Activated naive CD8-positive, alpha-beta T cell treated with anti-CD3 and anti-CD28 coated beads, Interleukin-2, amount 50 U/mL, for 16 hours (primary cell): ENCODE measurements at places on chromosomes 1 and 21.

DNA sequence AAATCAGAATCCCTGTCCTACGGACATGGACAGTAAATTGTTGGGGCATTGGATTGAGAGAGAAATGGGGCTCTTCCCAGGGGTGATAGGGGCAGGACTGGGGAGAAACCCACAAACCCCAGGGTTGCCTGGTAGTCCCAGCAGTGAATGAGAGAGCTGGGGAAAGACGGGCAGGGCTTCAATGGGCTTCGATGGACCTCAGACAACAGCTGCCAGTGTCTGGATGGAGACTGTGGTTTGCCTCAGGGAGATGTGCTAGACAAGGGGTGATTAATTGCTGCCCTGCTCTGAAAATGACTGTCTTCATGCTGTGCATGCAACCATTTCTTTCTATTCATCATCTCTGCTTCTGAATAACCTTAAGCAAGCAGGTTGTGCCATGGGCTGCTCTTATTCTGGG lies 7.4 kb downstream of the GPR25 start:
- no peak for DNase-seq

GRCh38 chr1:193524616-193525015 lies 338.2 kb upstream of the B3GALT2 start:
- DNase-seq, result no peak

DNA sequence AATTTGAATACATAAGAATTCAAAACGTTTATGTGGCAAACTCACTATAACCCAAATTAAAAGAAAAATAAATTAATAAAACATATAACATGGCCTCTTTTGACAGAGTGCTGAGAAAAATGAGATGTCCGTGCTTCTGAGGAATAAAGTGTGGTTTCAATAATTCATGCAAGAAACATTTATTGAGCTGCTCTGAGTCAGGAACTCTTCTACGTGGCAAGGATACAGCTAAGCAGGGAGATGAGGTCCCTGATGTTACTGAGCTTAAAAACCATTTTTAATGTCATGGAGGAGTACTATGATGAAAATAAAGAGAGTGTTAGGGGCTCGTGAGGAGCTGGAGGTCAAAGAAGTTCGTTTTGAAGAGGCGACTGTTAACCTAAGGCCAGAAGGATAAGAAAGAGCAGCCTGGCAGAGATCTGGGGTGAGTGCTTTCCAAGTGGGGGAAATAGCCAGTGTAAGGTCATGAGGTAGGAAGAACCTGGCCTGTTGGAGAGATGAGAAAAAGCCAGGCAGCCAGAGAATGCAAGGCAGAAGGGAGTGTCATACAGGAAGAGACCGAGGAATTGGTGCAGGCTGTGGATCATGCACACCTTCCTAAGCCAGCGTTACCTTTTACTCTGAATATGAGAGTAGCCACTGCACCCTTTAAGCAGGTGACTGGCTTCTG lies 182.2 kb upstream of the DUSP10 start:
- no peak for DNase-seq

DNA sequence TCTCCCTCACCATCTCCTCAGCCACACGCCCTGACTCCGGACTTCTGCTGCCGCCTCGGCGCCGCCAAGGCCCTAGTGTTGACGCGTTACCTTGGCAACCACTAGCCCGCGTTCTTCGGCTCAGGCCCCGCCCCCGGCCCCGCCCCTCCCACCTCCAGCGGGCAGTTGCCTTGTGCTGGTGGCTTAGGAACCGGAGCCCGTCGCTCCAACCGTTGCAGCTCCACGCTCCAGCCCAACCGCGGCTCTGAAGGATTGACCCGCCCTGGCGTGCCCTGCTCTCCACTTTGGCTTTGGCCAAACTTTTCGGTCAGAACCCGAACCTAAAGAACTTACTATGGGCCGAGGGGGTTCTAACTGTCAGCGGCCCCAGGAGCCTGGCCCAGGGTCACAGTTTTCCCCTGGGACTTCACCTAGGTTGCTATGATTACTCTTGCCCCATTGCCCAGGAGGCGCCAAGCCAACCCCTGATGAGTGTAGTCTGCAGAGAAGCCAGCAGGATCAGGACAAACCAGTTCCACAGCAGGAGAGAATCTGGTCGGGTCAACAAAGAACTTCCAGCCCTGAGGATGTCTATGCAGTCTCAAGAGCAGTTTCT lies at the start of gene CFAP45:
Gene CFAP45, minus strand, starts transcription at position 80 of the 595 bp plus-strand sequence. Its CDS starts 67 bp downstream, at position 13.
- no peak for DNase-seq

DNA sequence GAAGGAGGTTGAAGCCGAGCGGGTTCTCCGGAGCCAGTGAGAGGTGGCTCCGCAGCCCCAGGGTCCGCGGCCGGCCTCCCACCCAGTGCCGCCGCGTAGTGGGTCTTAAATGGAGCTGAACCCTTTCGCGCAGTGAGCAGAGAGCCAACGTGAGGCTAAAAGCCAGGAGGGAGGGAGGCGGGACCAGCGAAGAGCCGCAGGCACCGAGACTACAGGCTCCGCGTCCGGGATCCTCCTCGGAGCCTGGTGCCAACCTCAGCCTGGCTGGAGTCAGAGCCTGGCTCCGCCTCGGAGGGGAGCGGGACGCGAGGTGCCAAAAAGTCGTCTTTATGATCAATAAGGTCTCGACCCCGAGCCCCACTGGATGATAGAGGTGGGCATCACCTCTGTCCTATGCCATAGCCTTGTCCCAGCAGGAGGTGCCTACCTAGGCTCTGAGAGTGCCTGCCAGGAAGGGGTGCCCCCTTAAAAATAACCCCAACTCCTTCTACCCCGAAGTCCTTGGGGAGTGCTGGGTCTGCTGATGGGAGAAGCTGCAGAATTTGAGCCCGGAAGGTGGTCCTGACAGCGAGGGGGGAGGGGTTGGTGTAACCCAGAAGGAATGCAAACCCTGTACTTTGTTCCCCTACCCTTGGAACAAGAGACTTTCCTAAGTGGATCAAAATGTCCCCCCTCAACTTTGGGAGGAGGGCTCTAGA lies 1.6 kb downstream of the IGSF21 start:
- DNase-seq, result no peak

GRCh38 chr1:89540406-89540970 lies 15.9 kb downstream of the LRRC8B start:
- no peak for DNase-seq

DNA sequence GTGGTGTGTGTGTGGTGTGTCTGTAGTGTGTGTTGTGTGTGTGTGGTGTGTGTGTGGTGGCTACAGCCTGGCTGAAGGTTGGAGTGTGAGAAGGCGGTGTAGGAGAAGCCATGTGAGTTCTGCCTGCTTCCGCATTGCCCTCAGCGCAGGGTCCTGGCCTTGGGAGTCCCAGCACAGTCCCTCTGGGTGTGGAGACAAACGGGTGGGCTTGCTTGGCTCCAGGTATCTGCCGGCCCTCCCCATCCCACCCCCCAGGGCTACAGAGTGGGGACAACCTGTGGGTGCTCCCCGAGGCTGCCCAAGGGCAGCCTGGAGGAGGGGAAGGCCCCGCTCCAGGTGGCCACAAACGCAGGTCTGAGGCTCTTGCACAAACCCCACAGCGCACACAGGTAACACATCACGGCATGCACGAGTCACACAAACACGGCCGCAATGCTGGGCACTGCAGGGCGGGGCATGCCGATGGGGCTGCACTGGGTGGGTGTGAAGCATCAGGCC lies 31.7 kb upstream of the ADARB1 start:
- DNase-seq, result no peak

GRCh38 chr1:215489771-215490565 lies 77.1 kb upstream of the KCTD3 start:
- DNase-seq, result no peak

DNA sequence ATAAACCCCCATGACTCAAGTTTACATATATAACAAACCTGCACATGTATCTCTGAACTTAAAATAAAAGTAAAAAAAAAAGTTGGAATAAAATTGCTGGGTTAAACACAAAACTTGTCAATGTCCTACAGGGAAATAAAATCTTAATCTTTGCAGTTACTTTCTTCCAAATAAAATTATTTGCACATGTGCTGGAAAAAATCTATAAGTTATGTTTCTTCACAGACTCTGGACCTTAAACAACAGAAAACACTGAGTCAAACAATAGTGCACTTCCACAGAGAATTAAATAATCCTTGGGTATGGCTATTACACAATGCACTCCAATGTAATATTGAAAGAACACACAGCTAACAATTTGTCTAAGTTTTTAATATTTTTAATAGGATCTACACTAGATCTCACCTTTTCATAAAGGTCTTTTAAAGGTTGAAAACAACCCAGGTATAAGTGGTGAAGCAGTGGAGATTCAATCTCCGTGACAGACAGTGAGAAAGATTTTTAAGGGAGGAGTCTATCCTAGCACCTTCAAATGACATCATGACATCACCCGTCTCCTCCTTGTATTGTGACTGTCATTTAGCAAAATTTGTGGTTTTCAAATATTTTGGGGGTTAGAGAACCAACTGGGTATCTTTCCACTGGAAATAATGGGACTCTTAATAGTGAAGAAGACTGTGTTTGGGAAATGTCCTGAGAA lies 25.2 kb upstream of the FGGY start:
- DNase-seq, result no peak

DNA sequence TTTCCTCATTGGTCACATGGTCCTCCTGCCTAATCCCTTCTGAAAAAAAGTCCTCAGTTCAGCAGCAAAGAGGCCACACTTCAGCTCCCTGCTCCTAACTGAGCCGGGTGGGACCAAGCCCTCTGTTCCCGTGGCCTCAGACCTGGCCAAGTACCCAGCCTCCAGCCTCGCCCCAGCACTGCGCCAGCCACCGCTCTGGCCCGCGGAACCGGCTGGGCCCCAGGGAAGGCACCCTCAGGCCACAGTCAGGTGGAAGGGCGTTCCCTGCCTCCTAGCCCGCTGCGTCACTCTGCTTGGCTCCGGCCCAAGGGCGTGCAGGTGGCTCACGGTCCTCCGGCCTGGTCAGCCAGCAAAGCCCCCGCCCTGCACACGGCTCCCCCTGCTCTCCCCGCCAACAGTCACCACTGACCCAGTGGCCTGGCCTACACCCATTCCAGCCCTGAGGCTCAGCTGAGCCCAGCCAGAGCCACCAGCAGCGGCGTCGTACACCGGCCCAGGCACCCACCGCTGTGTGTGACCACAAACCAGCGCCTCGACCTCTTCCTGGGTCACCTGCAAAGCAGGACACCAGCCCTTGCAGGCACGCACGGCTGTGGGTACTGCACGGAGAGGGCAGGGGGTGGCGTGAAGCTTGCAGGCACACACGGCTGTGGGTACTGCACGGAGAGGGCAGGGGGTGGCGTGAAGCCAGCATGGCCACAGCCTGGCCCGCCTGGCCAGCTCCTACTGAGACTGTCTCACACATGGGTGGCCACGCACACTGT lies 19.4 kb downstream of the NADK start:
- no peak for DNase-seq

- DNase-seq, result no peak
Observed at GRCh38 chr1:72524021-72524420, 241.7 kb upstream of the NEGR1 start.
